ENCODE measurements at places on chromosomes 5 and 9.
A peak's percentile ranks its signal among the peaks of the same experiment; 100 is the strongest.

GRCh38 chr5:131792896-131793295, 3.9 kb downstream of the FNIP1 start:
- no peak overlapping the region for H3K4me3 ChIP-seq
- no peak for DNase-seq
- H3K36me3 ChIP-seq = no peaks in the 10 kb centered on the region
- no peaks in the 10 kb centered on the region for H3K27me3 ChIP-seq
- H3K27ac ChIP-seq = no peak overlapping the region

- no peaks in the 10 kb centered on the region for H3K27me3 ChIP-seq
- no peaks in the 10 kb centered on the region for H3K4me1 ChIP-seq
- peaks cover 67% of the 10 kb centered on the region for H3K36me3 ChIP-seq
- no peak overlapping the region for H3K4me3 ChIP-seq
- DNase-seq = no peak
- no peak overlapping the region for H3K27ac ChIP-seq
Observed at GRCh38 chr9:129058965-129059795, 21.7 kb upstream of the DOLPP1 start.

DNA sequence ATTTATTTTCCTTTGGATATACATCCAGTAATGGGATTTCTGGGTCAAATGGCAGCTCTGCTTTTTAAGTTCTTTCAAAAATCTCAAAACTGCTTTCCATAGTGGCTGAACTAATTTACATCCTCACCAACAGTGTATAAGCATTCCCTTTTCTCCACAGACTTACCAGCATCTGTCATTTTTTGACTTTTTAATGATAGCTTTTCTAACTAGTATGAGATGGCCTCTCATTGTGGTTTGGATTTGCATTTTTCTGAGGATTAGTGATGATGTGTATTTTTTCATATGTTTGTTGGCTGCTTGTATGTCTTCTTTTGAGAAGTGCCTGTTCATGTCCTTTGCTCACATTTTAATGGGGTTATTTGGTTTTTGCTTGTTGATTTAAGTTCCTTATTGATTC, 90.0 kb upstream of the HMHB1 start:
- H3K27ac ChIP-seq = no peak overlapping the region
- no peaks in the 10 kb centered on the region for H3K4me1 ChIP-seq

DNA sequence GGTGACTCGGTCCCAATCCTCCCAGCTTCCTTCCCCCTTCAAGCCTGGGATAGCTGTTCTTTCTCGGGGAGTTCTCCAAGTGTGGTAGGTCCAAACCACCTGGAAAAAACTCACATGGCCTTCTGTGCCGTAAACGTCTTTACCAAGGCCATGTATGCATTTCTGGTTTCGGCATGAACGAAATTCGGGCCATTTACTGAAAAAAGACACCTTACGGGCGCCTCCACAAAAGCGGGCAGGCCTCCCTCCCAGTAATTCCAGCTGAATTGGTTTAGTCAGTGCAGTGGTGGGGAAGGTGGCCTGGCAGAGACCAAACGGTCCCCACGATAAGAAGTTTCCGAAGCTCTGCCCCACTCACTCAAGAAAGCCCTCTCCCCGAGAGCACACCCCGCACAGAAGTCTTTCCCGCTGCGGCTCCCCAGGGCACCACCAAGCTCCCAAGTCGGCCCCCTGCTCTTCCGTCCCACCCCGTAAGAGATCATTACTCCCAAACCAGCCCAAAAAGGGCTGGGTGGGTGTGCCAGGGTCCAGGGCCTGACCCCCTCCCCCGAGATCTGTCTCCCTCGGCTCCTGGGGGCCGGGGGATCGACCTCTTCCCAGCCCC, 86.3 kb upstream of the MELK start:
- H3K4me3 ChIP-seq = peak overlapping the region; percentile 98
- H3K36me3 ChIP-seq = no peaks in the 10 kb centered on the region
- peak overlapping the region; percentile 90 for H3K27ac ChIP-seq
- peak; percentile 35 for DNase-seq

DNA sequence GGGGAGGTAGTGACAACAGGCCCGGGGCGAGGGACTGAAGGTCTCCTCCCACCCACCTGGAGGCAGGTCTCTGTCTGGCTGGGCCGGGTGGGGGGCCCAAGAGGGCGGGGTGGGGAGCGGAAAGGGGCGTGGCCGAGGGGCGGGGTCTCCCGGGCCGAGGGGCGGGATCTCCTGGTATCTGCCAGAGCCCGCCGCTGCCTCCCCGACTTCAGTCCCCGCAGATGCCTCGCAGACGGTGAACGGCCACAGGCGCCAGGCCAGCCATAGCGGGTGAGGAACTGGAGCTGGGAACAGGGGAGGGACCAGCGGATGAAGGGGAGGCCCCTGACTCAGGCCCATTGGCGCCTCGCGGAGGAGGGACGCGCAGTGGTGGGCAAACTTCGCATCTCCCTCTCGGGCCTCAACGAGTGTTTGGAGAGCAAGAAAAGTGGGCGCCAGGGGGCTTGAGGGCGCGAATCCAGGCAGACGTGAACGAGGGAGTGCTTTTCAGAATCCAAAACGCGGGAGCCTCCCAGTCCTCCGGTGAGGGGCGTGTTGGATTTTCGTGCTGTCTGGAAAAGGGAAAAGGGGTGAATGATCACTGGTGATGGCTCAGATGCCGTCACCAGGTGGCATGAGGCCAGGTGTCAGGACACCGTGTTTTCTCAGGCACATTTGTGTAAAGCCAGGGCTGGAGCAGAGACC, at the start of gene ADGRD2:
Gene ADGRD2 (plus strand): TSS at position 211 of the 684 bp plus-strand sequence. CDS start 1,216 bp downstream, outside the sequence.
- no peaks in the 10 kb centered on the region for H3K36me3 ChIP-seq
- no peak within 1 kb of the TSS for H3K4me3 ChIP-seq
- H3K4me1 ChIP-seq = peaks cover 12% of the 10 kb centered on the region
- DNase-seq = peak; percentile 53
- H3K27me3 ChIP-seq = no peaks in the 10 kb centered on the region

GRCh38 chr5:1161833-1162229, 39.6 kb upstream of the SLC6A19 start:
- no peak overlapping the region for H3K27ac ChIP-seq
- H3K4me1 ChIP-seq = no peaks in the 10 kb centered on the region
- no peak overlapping the region for H3K4me3 ChIP-seq

GRCh38 chr5:5615569-5615968, 193.1 kb downstream of the ICE1 start:
- H3K27me3 ChIP-seq = no peaks in the 10 kb centered on the region
- H3K4me1 ChIP-seq = peaks cover 6% of the 10 kb centered on the region
- no peak overlapping the region for H3K4me3 ChIP-seq
- DNase-seq = no peak

DNA sequence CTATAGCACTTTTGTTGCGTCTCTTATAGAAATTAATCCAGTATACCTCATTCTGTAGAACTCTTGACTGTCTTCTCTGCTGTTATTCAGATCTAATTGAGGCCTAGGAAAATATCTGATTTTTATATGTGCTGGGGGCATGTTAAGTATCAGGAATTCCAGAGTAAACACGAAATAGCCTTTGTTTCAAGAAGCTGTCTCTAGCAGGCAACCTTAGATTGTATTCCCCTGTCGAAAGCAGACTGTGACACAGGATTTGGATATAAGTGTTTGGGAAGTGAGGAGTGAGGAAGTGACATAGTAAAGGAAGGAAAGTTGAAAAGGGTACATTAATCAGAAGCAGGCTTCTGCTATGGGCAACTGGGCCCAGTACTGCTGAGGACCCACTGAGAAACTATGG, 72.1 kb upstream of the RASA1 start:
- peak overlapping the region; percentile 42 for H3K27ac ChIP-seq
- no peaks in the 10 kb centered on the region for H3K4me1 ChIP-seq
- H3K36me3 ChIP-seq = no peaks in the 10 kb centered on the region
- DNase-seq = no peak
- H3K27me3 ChIP-seq = no peaks in the 10 kb centered on the region

DNA sequence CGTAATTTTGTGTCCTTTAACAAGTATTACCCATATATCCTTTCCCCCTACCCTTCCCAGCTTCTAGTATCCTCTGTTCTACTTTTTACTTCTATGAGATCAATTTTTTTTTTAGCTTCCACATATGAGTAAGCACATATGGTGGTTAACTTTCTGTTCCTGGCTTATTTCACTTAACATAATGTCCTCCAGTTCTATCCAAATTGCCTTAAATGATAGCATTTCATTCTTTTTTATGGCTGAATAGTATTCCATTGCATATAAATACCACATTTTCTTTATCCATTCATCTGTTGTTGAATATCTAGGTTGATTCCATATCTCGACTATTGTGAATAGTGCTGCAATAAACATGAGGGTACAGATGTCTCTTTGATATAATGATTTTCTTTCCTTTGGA, 36.4 kb downstream of the SKIC3 start:
- H3K27ac ChIP-seq = no peak overlapping the region
- DNase-seq = no peak
- no peaks in the 10 kb centered on the region for H3K4me1 ChIP-seq
- H3K27me3 ChIP-seq = no peaks in the 10 kb centered on the region

- H3K36me3 ChIP-seq = no peaks in the 10 kb centered on the region
- H3K4me1 ChIP-seq = no peaks in the 10 kb centered on the region
- no peak for DNase-seq
- no peak overlapping the region for H3K4me3 ChIP-seq
Observed at GRCh38 chr5:8561854-8562253, 692.9 kb downstream of the MTRR start.

GRCh38 chr5:6396836-6397535, 18.6 kb upstream of the MED10 start:
- no peak for DNase-seq
- H3K27ac ChIP-seq = no peak overlapping the region
- H3K36me3 ChIP-seq = no peaks in the 10 kb centered on the region
- no peak overlapping the region for H3K4me3 ChIP-seq
- H3K27me3 ChIP-seq = no peaks in the 10 kb centered on the region

GRCh38 chr5:57566914-57567313, 84.3 kb upstream of the ACTBL2 start:
- H3K4me1 ChIP-seq = no peaks in the 10 kb centered on the region
- H3K27ac ChIP-seq = no peak overlapping the region
- H3K4me3 ChIP-seq = no peak overlapping the region

DNA sequence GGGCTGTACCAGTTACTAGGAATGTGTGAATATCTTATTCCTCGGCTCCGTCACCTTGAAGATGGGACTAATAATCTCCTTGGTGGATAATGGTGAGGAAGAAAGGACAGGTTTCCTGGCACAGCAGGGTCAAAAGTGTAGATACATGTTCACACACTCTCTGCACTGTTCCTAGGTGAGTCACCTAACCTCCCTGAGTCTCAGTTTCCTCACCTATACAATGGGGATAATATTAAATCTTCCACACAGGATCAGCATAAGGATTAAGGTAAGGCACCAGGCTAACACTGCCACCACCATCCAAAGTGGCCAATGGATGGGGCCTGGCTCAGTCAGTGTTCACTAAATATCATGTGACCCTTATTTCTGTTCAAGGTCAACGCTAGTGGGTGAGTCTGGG, 66.9 kb downstream of the PSMB7 start:
- H3K27me3 ChIP-seq = no peaks in the 10 kb centered on the region
- H3K27ac ChIP-seq = no peak overlapping the region
- DNase-seq = no peak
- no peak overlapping the region for H3K4me3 ChIP-seq
- peaks cover 45% of the 10 kb centered on the region for H3K36me3 ChIP-seq

GRCh38 chr9:123686829-123687192, 243.1 kb downstream of the DENND1A start:
- H3K36me3 ChIP-seq = no peaks in the 10 kb centered on the region
- no peak overlapping the region for H3K4me3 ChIP-seq
- no peak overlapping the region for H3K27ac ChIP-seq
- H3K27me3 ChIP-seq = no peaks in the 10 kb centered on the region

- peak; percentile 15 for DNase-seq
- no peaks in the 10 kb centered on the region for H3K27me3 ChIP-seq
- H3K36me3 ChIP-seq = peaks cover 5% of the 10 kb centered on the region
- no peak overlapping the region for H3K27ac ChIP-seq
Observed at GRCh38 chr9:126874546-126875314, 14.3 kb downstream of the ZBTB34 start.

- no peaks in the 10 kb centered on the region for H3K36me3 ChIP-seq
- no peaks in the 10 kb centered on the region for H3K4me1 ChIP-seq
- H3K4me3 ChIP-seq = no peak overlapping the region
- H3K27me3 ChIP-seq = no peaks in the 10 kb centered on the region
- H3K27ac ChIP-seq = no peak overlapping the region
- peak; percentile 45 for DNase-seq
Observed at GRCh38 chr5:61817472-61818326, 485.6 kb downstream of the ZSWIM6 start.

DNA sequence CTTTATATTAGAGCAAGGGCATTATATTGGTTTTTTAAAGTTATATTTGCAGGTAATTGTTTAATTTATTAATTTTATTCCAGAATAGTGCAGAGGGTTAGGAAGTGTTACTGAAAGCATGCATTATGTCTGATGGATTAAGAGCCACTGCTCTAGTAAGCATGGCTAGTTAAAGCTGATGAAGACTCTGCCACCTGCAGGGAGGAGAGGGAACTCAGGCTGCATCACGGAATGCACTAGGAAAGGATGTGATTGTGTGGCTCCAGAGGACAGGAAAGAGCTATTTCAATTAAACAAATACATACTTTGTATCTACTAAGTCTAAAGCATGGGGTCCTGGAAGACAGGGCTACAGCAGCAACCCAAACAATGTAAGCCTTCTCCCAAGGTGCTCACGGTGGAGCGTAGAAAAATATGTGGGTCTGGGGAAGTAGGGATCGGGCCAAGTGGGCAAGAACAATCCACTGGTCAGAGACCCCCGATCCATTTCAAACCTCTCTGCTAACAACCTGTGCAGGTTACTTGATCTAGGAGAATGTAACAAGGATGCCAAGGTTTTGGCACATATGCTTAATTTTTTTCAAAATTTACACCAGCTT, 15.3 kb upstream of the GRXCR2 start:
- H3K4me1 ChIP-seq = no peaks in the 10 kb centered on the region
- H3K27me3 ChIP-seq = no peaks in the 10 kb centered on the region
- H3K36me3 ChIP-seq = no peaks in the 10 kb centered on the region
- no peak for DNase-seq
- H3K27ac ChIP-seq = no peak overlapping the region
- no peak overlapping the region for H3K4me3 ChIP-seq

DNA sequence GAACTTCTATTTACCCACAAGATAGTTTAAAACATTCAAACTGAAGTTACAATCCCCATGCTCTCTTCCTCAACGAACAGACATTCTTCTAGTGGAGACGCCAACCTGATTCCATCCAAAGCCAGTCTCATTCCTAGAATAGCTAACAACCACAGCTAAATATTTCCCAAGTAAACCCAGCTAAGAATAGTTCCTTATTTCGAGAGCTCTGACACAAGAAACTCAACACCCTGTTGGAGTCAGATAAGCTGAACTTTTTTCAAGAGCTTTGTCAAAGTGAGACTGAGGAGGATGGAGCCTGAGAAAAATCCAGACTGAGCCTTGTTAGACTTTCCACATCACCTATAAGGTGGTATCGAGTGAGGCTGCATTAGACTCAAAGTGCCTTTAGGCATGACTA, 56.7 kb upstream of the RPS23 start:
- no peaks in the 10 kb centered on the region for H3K27me3 ChIP-seq
- DNase-seq = no peak

DNA sequence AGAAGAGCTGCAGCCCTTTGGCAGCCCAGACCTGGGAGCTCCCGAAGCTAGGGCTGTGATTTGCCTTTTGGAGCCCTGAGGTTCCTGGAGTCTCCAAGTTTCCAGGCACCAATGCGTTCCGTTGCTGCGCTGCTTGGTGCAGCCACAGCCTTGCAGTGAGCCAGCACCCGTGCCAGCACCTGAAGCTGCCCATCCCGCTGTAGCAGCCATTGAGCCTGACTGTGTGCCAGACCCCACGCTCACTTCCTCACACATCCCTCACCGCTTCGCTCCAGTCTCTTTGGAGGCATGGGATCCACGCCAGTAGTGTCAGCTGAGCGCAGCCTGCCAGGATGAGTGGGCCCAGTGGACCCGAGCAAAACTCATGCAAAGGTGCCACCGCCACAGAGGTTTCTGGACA, 22.5 kb upstream of the C9orf72 start:
- DNase-seq = no peak
- no peak overlapping the region for H3K27ac ChIP-seq
- no peaks in the 10 kb centered on the region for H3K4me1 ChIP-seq
- H3K27me3 ChIP-seq = no peaks in the 10 kb centered on the region
- no peaks in the 10 kb centered on the region for H3K36me3 ChIP-seq

Measured in tibial artery (tissue), 4 donors.